ENCODE measurements at places on chromosomes 6 and 20.

GRCh38 chr20:32435449-32436107 is 77.4 kb downstream of the ASXL1 start:
- no peak for DNase-seq

DNA sequence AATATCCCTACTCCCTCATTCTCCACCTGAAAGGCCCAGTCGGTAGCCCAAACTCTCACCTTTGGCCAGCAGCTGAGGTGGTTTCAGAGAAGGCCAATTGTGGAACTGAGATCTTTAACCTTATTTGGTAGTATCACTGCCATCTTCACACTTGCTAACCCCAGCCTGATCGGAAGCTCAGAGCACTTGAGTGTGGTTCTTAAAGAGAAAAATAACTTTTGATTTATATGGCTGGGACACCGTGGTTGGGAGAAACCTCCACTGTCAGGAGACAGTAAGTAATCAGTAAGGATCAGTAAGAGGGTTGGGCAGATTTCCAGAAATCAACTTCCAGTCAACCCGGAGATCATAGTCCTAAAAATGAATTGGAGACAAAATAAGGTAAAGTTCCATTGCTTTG is 22.8 kb upstream of the PRSS16 start:
- DNase-seq = no peak

DNA sequence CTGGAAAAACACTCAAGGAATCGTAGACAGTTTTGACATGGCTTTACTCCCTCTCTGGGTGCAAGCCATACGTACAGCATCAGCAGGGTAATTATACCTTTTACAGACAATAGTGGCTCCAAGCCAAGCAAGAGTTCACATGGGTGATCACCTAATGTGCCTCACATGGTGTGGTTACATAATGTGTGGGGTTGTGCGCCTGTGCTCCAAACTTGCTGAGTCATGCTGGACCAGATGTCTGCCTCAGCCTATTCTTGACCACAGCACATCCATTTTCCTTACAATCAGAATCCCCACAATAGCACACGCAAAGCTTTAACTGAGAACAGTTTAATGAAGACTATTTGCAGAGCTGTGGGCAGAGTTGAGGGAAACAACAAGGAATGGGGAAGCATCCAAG is 74.5 kb downstream of the ALDH8A1 start:
- no peak for DNase-seq

DNA sequence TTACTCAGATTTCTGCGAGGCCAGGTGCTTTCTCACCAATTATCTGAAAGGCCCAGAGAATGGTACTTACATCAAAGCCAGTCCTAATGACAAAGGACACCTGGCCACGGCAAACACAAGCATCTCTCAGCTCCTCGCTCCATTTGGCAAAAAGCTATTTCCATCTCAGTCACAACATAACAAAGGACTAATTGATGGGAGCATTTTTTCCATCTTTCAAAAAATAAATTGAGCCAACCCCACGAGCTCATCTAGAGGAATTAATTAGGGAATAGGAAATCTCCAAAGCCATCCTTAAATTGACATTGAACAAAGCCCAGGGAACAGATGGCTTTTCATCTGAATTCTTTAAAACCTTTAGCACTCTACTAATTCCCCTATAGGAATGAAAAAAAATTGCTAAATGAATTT is 236.7 kb downstream of the HAO1 start:
- no peak for DNase-seq

GRCh38 chr6:89978749-89979145 is 84.5 kb downstream of the GJA10 start:
- DNase-seq = no peak

GRCh38 chr20:52269321-52269720 is 77.7 kb upstream of the ZFP64 start:
- DNase-seq = no peak

All from effector CD4-positive, alpha-beta T cell (primary cell).